CD4-positive, alpha-beta T cell treated with Interleukin-21 for 1 hour (primary cell): ENCODE measurements at places on chromosomes 4 and X.

GRCh38 chrX:20529711-20530110, 263.0 kb upstream of the RPS6KA3 start:
- no peak for DNase-seq

- DNase-seq: no peak
Observed at GRCh38 chr4:38930204-38930603, 62.6 kb downstream of the FAM114A1 start.

GRCh38 chrX:37875675-37876074, 28.3 kb upstream of the DYNLT3 start:
- DNase-seq: no peak

- DNase-seq: no peak
Observed at GRCh38 chr4:102616636-102617035, 115.5 kb downstream of the NFKB1 start.

DNA sequence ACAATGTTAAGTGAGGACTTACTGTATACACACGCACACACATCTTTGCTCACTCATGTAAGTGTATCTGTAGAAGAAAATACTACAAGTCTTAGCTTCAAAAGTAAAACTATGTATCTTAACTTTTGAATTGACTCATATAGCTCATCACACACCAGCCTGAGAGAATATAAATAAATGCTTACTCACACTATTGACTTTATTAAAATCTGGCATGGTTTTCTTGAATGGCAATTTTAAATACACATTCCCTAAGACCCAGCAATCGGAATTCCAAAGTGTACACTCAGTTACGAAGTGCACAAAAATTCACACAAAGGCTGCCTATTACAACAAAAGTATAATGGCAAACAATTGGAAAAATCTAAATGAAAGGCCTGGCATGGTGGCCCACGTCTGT, 2.0 kb downstream of the ERCC6L start:
- no peak for DNase-seq

DNA sequence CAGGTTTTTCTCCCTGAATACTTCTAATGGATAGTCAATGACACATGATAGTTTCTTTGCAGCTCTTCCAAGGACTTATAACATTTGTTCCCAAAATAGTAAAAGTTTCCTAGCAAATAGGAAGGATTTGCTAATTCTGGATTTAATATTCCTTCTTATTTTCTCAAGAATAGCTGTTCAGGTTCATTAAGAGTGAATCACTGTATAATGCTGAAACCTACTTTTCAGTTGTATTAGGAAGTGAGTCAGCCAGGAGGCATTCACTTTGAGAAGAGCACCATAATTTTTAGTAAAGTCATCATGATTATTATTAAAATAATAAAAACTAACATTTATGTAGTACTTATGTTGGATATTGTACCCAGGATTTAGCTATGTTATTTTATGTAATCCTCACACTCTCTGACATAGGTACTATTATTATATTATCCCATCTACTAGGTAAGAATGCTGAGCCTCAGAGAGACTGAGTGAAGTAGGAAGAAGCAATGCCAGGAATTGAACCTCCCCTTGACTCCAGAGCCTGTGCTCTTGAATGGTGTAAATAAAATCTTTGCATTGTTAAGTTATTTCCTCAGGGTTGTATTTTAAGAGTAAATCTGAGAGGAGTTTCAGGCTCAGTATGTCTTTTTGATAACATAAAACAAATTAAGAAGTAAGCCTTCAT, 114.8 kb downstream of the REELD1 start:
- DNase-seq: no peak

DNA sequence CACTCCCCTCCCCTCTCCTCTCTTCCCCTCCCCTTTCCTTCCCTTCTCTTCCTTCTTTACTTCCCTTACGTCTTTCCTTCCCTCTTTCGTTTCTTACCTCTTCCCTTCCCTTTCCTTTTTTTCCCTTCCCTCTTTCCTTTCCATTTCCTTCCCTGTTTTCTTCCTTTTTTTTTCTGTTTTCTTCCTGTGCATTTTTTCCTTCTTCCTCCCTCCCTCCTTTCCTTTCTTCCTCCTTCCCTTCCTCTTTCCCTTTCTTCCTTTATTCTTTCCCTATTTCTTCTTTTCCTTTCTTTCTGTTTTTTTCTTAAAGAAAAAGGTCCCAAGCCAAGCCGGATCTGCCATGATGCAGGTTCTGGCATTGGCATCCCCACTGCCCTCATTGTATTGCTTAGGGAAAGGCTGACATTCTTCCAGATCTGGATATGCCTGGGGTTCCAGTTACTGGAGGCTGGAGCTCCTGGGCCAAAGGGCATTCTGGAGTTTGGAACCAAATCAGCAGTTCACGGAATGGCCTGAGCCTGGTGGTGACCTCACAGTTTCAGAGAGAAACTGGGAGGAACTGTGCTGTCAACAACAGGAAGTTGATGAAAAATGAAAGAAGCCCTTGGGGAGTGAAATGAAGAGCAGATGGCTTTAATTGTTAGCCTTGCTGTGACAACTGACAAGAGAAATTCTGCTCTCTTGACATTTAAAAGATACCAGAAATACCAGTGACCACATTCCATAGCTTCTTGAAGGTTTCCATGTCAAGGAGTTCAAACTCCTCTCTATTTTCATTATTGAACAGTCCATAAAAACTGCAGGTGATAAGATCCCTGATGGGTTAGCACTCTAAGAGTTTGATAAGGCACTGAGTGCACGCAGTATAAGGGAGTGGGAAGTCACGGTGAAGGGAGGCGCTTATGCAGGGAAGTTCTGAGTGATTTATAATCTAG, 622.1 kb downstream of the SPRY1 start:
- no peak for DNase-seq

- DNase-seq: no peak
Observed at GRCh38 chrX:84737471-84737871, 235.2 kb upstream of the HDX start.

DNA sequence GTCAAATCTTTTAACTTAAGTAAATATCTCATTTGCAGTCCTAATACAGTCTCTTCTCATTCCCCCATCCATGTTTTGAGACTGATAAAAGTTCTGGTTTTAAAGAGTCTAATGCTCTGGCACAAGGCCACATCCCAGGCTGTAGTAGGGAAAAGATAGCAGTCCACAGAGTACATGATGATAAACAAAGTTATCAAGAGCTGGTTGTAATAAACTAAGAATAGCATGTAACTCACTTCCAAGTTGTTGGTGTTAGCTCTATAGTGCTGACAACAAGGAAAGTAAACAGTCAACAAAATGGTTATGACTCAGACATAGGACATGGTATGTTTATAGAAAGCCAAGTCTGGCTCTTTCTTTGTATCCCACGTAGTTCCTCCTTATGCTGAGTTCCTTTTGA, 21.8 kb upstream of the AREG start:
- no peak for DNase-seq

- no peak for DNase-seq
Observed at GRCh38 chr4:101643186-101643837, 147.2 kb upstream of the BANK1 start.

- no peak for DNase-seq
Observed at GRCh38 chr4:41429280-41429669, 108.7 kb upstream of the LIMCH1 start.

DNA sequence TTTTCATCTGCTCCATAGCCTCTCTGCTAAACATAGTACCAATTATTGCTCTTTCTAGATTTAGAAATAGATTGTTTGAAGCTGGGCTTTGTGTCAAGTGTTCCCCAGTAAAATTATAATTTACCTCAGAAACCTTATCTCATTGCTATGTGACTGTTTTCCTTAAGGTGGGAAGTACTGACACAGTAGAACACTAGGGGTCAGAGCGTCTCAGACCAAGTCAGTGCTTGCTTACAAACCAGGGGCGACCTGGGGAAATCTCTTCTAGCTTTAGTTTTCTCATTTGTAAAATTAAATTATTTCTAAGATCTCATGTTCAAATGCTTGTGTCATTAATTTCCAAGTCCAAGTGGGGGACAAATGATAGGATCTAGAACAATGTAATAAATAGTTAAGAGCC, 360.4 kb downstream of the RAPGEF2 start:
- no peak for DNase-seq

- peak; percentile 76 for DNase-seq
Observed at GRCh38 chr4:109998867-109999584, 86.3 kb downstream of the EGF start.

- peak; percentile 6 for DNase-seq
Observed at GRCh38 chr4:147056940-147057610, 111.4 kb upstream of the TTC29 start.

DNA sequence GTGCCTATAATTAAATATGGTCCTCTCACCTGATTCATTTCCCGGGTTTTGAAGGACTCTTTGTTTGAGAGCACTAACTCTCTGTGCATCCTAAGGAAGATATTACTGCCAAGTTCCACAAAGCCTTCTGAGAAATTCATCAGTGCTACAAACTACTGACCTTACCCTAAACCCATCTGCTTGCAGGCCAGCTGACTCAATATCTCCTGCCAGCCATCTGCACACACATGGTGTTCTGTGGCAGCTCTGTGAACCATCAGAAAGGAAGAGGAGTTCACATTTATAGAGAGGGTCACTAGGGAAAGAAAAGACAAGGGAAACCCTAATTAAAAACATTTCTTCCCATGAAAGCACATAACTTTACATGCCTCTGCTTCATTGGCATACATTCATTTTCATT, 156.7 kb downstream of the ATP10D start:
- no peak for DNase-seq

GRCh38 chrX:45903781-45904201, 641.4 kb downstream of the ZNF674 start:
- DNase-seq: no peak

GRCh38 chrX:68440940-68441339, 7.6 kb upstream of the OPHN1 start:
- DNase-seq: no peak

- DNase-seq: no peak
Observed at GRCh38 chr4:17930256-17930655, 91.3 kb downstream of the LCORL start.
